ENCODE measurements at places on chromosomes 6 and 20.

DNA sequence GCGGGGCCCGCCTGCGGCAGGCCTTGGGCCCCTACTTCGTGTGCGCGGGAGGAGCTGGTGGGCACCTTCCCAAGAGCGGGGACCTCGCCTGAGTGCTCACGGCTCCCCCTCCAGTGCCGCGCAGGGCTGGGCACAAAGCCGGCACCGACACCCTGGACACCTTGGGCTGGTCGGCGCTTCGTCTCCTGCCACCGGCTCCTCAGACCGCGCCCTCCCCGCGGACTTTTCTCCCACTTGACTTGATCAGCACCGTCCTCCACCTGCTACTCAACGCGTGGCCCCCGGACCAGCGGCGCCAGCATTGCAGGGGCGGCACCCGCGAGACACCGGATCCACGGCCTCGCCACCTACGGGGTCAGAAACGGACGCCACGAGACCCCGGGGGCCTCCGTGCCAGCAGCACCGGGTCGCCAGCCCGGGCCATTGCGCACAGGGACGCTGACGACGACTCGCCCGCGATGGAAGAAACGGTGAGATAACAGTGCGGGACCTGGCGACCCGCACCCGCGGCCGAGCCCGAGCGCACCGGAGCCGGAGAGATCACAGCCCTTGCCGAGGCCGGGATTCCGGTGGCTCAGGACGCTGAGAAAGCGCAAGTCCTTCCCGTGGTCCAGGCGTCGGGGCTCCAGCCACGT, 154.2 kb downstream of the DLL1 start:
- DNase-seq, result no peak

DNA sequence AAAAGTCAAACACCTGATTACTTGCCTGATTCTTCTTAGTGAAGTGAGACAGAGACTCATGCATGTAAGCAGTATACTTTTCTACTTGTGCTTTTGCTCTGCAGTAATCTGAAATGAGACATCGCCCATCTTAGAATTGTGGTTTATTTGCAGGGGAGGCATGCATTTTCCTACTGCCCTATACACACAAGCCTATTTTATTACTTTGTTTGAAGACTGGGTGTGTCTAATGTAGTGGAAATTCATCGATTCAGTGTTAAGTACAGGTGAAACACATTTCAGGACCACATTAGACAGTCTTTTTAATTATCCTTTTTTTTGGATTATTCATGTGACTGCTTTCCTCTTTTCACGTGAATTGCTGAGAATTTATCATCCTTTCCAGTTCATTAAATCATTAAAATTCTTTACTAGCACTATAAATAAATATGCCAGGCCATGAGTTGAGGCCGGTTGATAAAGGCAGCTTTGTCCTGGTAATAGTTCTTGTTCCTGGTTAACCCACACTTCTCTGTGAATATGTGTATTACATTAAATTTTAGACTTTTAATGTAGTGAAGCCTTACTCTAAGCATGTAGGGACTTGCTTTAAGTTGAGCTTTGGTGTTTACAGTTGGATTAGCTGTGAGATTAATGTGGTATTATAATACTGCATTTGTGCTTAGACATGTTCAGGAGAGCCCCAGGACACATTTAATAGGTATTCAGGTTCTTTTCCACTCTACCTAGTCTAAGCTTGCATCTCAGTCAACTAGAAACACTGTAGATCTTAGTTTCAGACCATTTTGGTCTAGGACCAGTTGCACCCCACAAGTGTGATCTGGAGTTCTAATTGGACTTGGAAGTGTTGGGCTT, 10.8 kb upstream of the BTBD3 start:
- DNase-seq, result no peak

DNA sequence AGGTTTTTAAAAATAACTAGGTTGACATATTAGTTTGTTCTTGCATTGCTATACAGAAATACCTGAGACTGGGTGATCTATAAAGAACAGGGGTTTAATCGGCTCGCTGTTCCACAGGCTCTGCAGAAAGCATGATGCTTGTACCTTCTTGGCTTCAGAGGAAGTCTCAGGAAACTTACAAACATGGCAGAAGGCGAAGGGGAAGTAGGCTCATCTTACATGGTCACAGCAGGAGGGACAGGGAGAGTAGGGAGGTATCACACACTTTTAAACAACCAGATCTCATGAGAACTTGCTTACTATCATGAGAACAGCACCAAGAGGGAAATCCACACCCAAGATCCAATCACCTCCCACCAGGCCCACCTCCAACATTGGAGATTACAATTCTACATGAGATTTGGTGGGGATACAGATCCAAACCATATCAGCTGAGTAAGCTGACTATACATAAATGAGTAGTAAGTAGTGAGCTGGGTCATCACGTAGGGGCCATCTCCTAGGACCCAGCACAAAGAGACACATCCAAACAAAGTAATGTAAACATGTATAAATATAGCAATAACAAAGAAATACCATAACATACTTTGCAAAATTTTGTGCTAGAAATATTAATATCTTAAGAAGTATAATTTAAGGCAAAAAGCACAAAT, 31.4 kb upstream of the SIRPG start:
- no peak for DNase-seq

- DNase-seq, result no peak
These were observed 529.8 kb downstream of the MAFB start for GRCh38 chr20:40159276-40159675.

DNA sequence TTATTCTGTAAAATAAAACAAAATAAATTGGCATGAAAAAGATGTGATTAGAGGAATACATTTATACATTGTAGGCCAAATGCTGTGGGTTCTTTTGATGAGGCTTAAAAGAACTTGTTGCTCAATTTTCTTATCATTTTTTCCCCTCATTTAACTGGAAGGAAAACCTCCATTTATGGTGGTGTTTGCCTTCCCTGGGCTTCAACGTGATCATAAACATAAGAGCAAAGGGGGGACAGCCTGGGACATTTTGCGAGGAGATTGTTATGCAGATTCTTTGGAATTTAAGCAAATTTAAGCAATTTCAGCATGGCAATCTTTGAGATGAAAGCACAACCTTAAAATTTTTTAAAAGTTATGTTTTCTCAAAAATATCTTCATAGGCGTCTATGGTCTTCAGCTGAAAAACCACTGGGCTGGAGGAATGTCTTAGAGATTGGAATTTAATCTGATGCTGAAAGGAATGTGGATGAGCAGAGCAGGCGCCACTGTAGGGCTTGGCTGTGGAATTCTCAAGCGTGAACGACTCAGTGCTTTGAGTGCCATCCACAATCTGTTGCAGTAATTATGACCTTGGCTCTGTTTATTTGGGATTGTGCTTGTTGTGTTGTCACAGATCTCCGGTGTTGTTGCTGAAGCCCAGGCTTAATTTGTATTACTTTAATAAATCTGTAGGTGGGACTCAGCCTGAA, 149.4 kb upstream of the MLIP start:
- DNase-seq, result no peak

GRCh38 chr6:53651764-53652401, 13.7 kb downstream of the KLHL31 start:
- DNase-seq, result peak; percentile 59

DNA sequence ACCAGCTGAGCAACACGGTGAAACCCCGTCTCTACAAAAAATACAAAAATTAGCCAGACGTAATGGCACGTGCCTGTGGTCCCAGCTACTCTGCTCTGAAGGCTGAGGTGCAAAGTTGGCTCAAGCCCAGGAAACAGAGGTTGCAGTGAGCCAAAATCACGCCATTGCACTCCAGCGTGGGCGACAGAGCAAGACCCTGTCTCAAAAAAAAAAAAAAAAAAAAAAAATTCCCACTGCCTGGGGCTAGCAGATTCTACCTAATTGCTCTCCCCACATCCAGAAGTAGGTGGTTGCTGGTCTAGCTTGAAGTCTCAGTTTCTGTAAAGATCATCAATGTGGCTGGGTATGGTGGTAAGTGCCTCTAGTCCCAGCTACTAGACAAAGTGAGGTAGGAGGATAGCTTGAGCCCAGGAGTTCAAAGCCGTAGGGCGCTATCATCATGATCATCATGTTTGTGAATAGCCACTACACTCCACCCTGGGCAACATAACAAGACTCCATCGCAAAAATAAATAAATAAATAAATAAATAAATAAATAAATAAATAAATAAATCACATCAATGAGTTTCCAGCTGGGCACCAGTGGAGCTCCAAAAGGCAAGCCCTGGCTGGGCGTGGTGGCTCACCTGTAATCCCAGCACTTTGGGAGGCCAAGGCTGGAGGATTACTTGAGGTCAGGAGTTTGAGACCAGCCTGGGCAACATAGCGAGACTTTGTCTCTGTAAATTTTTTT, 6.3 kb upstream of the AP5S1 start:
- DNase-seq, result no peak

- no peak for DNase-seq
These were observed 122.9 kb upstream of the AFDN start for GRCh38 chr6:167703781-167704180.

GRCh38 chr6:13697857-13698256, 13.8 kb downstream of the RANBP9 start:
- no peak for DNase-seq

DNA sequence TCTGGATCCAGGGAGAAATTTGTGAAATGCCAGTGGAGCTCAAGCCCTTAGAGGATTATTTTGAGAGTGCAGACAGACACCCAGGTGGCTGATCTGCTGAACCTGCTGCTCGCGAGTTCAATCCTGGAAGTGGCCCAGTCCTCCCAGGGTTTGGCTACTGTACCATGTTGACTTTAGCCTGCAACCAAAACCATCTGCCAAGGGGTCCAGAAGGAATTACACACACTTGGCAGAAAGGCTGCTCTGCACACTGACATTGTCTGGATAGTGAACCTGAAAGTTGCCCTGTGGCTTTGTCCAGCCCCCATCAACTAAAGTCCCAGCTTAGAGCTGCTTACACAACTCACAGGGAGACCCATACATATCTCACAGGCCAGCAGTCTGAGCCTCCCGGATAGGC, 21.6 kb upstream of the PI3 start:
- DNase-seq, result no peak

GRCh38 chr6:103405321-103405720, 1454.4 kb downstream of the HACE1 start:
- no peak for DNase-seq

GRCh38 chr20:59824711-59825562, 108.5 kb downstream of the SYCP2 start:
- no peak for DNase-seq

GRCh38 chr20:33393609-33394008, 7.7 kb downstream of the CDK5RAP1 start:
- no peak for DNase-seq

GRCh38 chr6:34981951-34982350, 92.9 kb downstream of the ANKS1A start:
- no peak for DNase-seq

DNA sequence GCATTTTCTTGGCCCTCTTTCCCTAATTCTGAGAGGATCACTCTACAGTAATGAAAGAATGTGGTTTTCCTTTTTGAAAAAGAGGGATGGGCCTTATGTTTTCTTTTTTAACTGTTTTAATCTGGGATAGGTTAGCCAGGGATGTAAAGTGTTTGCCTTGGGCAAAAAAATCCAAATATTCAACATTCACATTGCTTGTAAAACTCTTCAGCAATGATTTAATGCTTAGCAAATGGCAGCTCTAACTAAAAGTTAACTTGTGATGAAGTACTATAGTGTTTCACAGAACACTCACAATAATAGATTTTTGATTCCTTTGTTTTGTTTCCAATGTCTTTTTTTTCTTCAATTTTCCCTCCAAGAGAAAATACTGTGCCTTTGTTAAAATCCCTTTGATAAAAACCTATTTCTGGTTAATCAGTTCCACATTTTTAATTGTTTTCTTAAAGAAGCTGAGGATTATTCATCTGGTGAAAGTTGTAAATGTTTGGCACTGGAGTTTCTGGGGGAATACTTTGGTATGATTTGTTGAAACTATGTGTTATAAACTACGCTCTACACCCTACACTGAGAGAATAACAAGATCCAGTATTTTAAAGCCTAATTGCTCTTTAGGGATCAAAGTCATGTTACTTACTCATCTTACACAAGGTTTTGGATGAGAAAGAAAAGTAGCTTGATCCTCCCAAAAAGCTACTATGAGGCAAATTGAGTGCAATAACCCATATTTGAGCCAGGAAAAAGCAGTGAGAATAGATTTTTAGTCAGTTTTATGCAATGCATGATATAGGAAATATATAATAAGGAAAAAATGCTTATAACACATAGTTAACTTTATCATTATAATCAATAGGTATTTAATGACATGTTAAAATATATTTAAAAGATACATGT, 335.8 kb downstream of the EPHA7 start:
- DNase-seq, result no peak

- no peak for DNase-seq
These were observed 14.3 kb downstream of the RIMS1 start for GRCh38 chr6:71900642-71901041.

- peak; percentile 30 for DNase-seq
These were observed 32.5 kb upstream of the PIM1 start for GRCh38 chr6:37137201-37138090.

- DNase-seq, result no peak
These were observed 6.6 kb downstream of the APOBEC2 start for GRCh38 chr6:41059556-41059955.

DNA sequence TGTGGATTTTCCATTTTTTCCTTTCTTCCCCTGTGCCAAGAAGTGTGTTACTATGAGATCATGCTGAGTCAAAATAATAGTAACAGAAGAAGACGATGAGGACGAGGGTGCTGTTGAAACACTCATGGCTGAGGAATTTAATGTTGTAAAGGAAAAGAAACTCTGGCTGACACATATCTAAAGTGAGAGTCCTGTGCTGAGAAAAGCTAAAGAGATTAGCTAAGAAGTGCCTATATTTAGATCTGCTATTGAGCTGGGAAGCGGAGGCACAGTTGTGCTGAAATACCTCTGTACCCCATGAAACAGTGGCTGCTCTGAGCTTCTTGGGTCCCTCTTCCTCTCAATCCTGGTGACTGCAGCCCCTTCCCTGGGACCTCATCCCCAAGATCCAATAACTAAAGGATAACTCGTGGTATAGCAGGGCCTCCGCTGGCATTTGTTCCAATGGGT, 1.1 kb upstream of the SYTL3 start:
- no peak for DNase-seq

- no peak for DNase-seq
These were observed 35.5 kb upstream of the NXT1 start for GRCh38 chr20:23315099-23315498.

GRCh38 chr20:59823491-59824259, 109.8 kb downstream of the SYCP2 start:
- DNase-seq, result no peak

All from stimulated activated CD4-positive, alpha-beta T cell treated with anti-CD3 and anti-CD28 coated beads, Interleukin-15, amount 100 ng/mL, for 48 hours (primary cell).